ENCODE measurements at places on chromosomes 1 and 21. TPM values are rescaled to one million over a fixed set of nuclear protein-coding genes. Genes with fewer than 3 reads are reported as not detected.

DNA sequence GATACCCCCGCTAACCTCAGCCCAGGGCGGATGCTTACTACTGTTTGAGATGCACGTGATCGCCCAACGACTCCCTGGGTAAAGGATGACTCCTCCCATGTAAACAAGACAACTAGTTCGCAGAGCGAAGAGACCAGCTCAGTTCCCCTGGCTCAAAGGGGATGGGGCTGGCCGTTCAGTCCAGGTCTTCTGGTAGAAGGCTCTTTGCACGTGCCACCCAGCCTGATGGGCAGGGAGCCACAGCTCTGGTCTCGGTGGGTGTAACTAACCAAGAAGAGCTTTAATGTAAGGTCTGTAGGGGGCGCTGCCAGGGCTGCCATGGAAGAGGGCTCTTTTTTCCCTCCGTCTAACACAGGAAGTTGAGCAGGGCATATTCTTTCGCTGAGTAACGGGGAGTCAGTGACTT lies 49.4 kb upstream of the PARP1 start:
- peak; percentile 40 for DNase-seq
- H3K27ac ChIP-seq: no peak overlapping the region
- no peaks in the 10 kb centered on the region for H3K27me3 ChIP-seq

- H3K27ac ChIP-seq: no peak overlapping the region
- H3K4me3 ChIP-seq: no peak overlapping the region
- no peak for DNase-seq
- H3K27me3 ChIP-seq: peaks cover 10% of the 10 kb centered on the region
Observed at GRCh38 chr1:28123461-28123961, 35.1 kb upstream of the EYA3 start.

- no peaks in the 10 kb centered on the region for H3K4me1 ChIP-seq
- H3K27me3 ChIP-seq: no peaks in the 10 kb centered on the region
- H3K36me3 ChIP-seq: no peaks in the 10 kb centered on the region
- no peak for DNase-seq
- H3K4me3 ChIP-seq: no peak overlapping the region
Observed at GRCh38 chr1:247713753-247714152, 2.7 kb downstream of the OR6F1 start.

GRCh38 chr1:208019257-208019656 lies 108.3 kb upstream of the CD34 start:
- H3K4me1 ChIP-seq: no peaks in the 10 kb centered on the region
- H3K27ac ChIP-seq: no peak overlapping the region
- H3K4me3 ChIP-seq: no peak overlapping the region

GRCh38 chr1:206839857-206840256 lies 25.6 kb upstream of the IL20 start:
- H3K4me1 ChIP-seq: no peaks in the 10 kb centered on the region
- H3K27me3 ChIP-seq: peaks cover 53% of the 10 kb centered on the region
- no peak for DNase-seq
- no peak overlapping the region for H3K27ac ChIP-seq
- H3K4me3 ChIP-seq: no peak overlapping the region

RCSD1 gene
- total RNA-seq: not detected

GRCh38 chr1:47189844-47190508 lies at the start of gene PDZK1IP1:
PDZK1IP1 (minus strand) TSS chr1:47190036; CDS start chr1:47189932, 104 bp downstream.
- H3K27ac ChIP-seq: no peak within 1 kb of the TSS
- peak; percentile 53 for DNase-seq
- H3K4me1 ChIP-seq: no peaks in the 10 kb centered on the region

CD247 gene
- total RNA-seq: 1.4 TPM

DNA sequence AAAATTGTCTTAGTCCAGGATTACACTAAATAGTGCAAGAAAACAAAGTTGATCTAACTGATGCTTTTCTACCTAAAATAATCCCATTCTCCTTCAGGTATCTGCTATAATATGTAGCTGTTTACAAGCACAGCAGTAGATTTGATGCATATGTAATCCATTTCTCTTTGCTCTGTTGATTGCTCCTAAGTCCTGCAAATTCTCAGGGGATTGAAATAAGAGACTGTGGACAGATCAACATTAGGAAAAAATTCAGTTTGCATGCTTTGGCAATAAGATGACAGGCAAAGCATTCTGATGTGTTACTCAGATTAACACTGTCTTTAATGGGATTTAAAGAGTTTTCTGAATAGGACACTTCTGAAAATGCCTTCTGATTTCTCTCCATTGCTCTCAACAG lies 34.7 kb downstream of the RNF11 start:
- H3K27ac ChIP-seq: no peak overlapping the region
- peak; percentile 66 for DNase-seq
- peaks cover 15% of the 10 kb centered on the region for H3K36me3 ChIP-seq
- no peaks in the 10 kb centered on the region for H3K27me3 ChIP-seq

DNA sequence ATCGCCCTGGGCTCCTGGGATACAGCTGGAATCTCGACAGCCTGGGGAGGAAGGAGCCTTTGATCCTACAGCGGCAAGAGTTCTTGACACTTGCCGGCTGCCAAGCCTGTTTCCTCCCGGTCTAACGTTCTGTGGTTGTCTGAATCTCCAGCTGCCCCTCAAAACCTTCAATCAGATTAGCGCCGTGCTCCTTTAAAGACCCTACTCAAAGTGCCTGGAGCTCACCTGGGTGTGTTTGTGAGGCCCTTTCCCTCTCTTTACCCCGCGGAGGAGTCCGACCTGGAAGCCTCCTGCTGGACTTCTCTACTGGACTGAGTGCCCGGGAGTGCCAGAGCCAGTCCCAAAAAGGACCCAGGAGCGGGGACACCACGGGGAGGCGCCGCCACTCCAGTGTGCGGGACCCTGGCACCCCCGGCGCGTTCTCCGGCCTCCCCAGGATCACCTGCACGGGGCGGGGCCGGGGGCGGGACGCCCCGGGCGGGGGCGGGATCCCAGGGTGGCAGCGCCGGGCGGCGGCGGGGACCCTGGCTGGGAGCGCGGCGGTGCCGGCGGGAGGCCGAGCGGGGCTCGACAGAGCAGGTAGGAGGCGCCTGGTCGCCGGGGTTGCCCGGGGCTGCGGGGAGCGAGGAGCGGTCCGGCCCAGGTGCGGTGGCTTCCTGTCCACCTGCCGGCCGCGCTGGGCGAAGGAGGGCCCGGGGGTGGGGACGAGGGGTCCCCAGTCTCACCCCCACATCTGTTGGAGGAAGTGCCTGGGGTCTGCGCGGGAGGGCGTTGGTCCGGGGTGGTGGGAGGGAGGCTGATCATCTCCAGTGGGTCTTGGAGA lies at the start of gene NCMAP:
Gene NCMAP (plus strand): TSS at position 497 of the 823 bp plus-strand sequence. CDS start 39,344 bp downstream, outside the sequence.
- peak within 1 kb of the TSS; percentile 15 for H3K4me3 ChIP-seq
- H3K36me3 ChIP-seq: no peaks in the 10 kb centered on the region
- H3K27me3 ChIP-seq: peaks cover 15% of the 10 kb centered on the region
- DNase-seq: no peak

- no peak for DNase-seq
- H3K4me3 ChIP-seq: no peak overlapping the region
- H3K36me3 ChIP-seq: no peaks in the 10 kb centered on the region
- H3K27ac ChIP-seq: no peak overlapping the region
Observed at GRCh38 chr21:26365849-26366248, 195.3 kb upstream of the APP start.

DNA sequence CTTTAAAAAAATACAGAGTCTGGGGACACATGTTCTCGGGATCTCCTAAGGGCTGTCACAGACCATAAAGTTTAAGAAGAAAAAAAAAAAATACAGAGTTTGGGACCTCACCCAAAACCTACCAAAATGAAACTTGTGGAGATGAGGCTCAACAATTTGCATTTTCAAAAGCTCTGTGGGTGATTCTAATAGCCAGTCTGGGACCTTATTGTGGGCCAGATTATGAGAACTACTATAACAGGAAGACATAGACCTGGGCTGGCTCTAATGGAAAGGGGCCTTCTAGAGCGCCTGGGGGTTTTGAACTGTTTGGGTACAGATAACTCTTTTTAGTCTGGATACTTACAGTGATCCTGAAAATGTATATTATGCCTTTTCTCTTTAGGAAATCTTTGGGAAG lies 69.1 kb downstream of the LAMC1 start:
- no peak overlapping the region for H3K4me3 ChIP-seq
- H3K27me3 ChIP-seq: no peaks in the 10 kb centered on the region
- no peaks in the 10 kb centered on the region for H3K36me3 ChIP-seq
- H3K4me1 ChIP-seq: peaks cover 47% of the 10 kb centered on the region
- H3K27ac ChIP-seq: peak overlapping the region; percentile 29

Data from A673 (cell line).